Upper lobe of left lung (tissue), 6 donors: ENCODE measurements at places on chromosomes 3 and 15. TPM values are rescaled to one million over a fixed set of nuclear protein-coding genes. Genes with fewer than 3 reads are reported as not detected.
A peak's percentile ranks its signal among the peaks of the same experiment; 100 is the strongest.

GRCh38 chr3:69871251-69871650 lies 128.3 kb upstream of the SAMMSON start:
- no peak for DNase-seq
- H3K4me1 ChIP-seq, result no peaks in the 10 kb centered on the region
- H3K36me3 ChIP-seq, result no peaks in the 10 kb centered on the region
- no peaks in the 10 kb centered on the region for H3K27me3 ChIP-seq
- no peak overlapping the region for H3K4me3 ChIP-seq

- peaks cover 11% of the 10 kb centered on the region for H3K4me1 ChIP-seq
- H3K36me3 ChIP-seq, result no peaks in the 10 kb centered on the region
- H3K27ac ChIP-seq, result peak overlapping the region; percentile 60
These were observed 236.2 kb downstream of the ITPR1 start for GRCh38 chr3:4729061-4729973.

DNA sequence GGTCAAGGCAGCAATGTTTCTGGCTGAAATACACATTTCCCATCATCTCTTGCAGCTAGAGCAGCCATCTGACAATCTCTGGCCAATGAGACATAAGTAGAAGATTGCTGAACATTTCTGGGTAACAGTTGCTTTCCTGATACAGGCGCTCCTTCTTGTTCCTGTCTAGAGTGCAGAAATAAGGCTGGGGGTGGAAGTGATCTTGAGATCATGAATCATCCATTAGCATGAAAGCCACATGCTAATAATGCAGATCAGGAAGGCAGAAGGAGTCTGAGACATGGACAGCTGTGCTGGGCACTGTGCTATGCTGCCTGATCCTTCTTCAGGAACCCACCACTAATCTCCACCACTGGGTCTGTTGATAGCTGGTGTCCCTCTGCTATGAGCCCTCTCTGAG lies 14.8 kb upstream of the TMEM108 start:
- no peaks in the 10 kb centered on the region for H3K4me1 ChIP-seq
- H3K27me3 ChIP-seq, result no peaks in the 10 kb centered on the region
- no peaks in the 10 kb centered on the region for H3K36me3 ChIP-seq
- H3K4me3 ChIP-seq, result no peak overlapping the region
- DNase-seq, result no peak

DNA sequence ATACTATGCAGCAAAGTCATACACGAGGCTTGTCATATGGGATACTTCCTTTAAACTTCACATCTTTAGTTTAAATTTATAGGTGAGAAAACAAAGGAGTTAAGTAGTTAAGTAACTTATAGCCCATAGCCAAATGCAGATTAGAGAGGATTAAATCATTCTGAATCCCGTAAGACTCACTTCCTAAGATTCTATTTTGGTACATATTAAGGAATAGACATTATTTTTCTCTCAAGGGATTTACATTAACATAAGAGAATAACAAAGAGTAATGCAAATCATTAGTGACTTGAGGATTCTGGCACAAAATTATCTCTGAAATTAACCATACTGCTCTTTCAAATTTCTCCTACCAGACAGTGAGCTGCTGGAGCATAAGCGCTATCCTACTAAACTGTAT lies 747.4 kb upstream of the ARPP21 start:
- no peak overlapping the region for H3K4me3 ChIP-seq
- DNase-seq, result no peak
- no peaks in the 10 kb centered on the region for H3K4me1 ChIP-seq
- no peaks in the 10 kb centered on the region for H3K36me3 ChIP-seq

DNA sequence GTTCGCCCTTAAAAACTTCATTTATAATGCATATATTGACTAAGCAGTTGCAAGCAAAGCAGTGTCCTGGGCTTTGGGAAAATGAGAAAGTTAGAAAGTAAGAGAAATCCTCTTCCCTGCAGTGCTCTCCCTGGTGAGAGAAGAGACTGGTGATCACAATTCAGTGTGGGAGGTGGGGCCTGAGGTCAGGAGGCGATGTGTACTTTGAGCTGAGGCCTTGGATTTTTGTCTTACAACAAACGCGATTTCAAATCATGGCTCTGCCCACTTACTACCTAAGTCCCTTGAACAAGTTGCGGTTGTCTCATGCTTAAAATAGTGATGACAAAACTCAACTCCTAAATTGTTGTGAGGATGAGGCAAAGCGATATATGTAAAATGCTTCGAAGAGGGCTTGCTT lies 316.3 kb upstream of the NECTIN3 start:
- no peak overlapping the region for H3K4me3 ChIP-seq
- no peaks in the 10 kb centered on the region for H3K4me1 ChIP-seq
- DNase-seq, result no peak

DNA sequence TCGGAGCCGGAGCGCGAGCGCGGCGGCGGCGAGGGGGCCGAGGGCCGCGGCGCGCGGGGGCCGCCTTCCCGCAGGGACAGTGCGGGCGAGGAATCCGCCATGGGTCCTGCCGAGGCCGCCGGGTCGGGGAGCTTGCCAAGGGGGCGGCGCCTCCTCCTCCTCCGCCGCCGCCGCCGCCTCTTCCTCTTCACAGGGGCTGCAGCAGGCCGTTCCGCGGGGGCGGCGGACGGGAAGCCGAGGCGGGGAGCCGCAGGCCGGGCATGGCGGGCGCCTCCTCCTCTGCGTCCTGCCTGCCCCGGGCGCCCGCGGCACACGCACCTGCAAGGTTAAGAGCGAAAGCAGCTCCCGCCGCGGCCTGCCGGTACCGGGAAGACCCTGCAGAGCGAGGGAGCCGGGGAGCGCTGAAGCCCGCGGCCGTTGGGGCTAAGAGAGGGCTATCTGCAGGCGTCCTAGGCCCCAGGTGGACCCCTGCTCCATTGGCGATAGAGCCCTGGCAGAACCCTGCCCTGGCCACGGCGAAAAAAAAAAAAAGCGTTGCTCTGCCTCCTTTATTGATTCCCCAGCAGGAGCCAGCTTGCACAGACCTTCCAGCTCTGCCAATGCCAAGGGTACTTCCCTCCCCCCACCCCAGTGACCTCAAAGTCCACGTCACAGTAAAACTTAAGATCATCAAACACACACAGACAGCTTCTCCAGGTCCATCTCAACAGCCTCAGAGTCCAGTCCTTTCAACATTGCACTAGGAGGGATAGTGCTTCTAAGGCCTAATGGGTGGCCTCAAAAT lies at the start of gene LYSMD2:
Gene LYSMD2, minus strand, starts transcription at position 134 of the 784 bp plus-strand sequence. Its CDS starts 33 bp downstream, at position 101.
- H3K27ac ChIP-seq, result peak within 1 kb of the TSS; percentile 82
- H3K4me3 ChIP-seq, result peak within 1 kb of the TSS; percentile 74
- H3K27me3 ChIP-seq, result no peaks in the 10 kb centered on the region
- no peaks in the 10 kb centered on the region for H3K36me3 ChIP-seq

GRCh38 chr3:45572755-45573154 lies 21.8 kb upstream of the LIMD1 start:
- no peak for DNase-seq
- no peaks in the 10 kb centered on the region for H3K27me3 ChIP-seq
- no peak overlapping the region for H3K27ac ChIP-seq
- no peak overlapping the region for H3K4me3 ChIP-seq
- no peaks in the 10 kb centered on the region for H3K36me3 ChIP-seq

DNA sequence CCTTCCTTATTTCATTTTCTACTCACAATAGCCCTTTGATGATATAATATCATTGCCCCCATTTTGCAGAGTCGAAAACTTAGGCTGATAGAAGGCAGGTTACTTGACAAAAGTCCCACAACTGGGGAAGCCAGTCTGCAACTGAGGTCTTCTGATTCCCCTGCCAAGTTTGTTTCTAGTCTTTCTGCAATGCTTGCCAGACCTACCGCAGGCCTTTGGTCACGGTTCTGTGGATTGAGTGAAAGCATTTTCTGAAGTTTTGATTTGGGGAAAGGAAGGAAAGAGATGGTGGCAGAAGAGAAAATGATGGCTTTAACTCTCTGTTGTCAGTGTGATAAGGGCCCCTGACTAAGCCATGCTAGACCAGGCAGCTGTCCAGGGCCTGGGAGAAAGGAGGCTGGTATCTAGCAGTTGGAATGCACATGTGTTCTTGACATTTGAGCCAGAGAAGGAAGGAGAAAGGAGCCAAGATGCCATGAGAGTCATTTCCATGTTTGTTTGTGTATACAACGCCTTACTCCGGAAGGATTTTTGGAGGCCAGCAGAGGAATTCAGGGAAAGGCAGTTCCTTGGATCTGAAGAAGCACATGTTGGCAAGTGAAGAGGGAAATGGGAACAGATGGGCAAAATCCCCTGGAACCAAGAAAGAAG lies 29.9 kb downstream of the FAH start:
- no peak for DNase-seq
- H3K27ac ChIP-seq, result no peak overlapping the region
- no peaks in the 10 kb centered on the region for H3K27me3 ChIP-seq

NR2E3 gene
- total RNA-seq, result 2.4 TPM

TM4SF18 gene
- 3.9 TPM for total RNA-seq
